Activated T-cell treated with anti-CD3 and anti-CD28 coated beads for 48 hours (primary cell): ENCODE measurements at places on chromosomes 4 and X.

DNA sequence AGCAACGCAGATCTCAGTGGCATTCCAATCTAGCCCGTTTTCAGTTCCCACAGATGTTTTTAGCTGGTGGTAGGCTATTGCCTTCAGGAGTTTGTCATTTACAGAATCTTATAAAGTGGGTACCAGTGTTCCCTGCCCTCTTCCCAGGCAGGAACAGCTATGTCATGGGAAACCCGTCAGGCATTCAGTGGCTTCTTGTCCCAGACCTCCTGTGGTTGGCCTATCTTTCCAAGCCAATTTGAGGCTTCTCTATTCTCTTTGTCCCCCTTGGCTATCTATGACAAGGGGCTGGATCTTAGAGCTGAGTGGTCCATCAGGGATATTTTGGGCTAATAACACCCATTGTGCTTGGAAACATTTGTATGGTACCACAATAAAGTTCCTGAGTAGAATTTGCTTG is 33.6 kb upstream of the RPL34 start:
- DNase-seq: no peak

DNA sequence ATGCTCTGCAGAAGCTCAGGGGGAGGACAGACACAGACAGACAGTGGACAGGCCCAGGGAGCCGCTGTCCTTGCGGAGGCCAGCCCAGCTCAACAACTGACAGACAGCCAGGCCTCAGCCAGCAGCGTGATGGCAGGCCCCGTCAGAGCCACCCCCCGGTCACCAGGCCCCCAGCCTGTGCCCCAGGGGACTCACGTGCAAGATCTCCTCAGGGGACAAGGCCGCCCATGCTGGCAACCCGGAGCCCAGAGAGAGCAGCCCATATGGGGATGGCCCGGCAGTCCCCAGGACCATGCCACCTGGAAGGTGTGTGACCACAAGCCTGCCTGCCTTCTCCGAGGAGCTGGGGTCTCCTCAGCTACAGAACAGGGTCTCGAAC is 28.0 kb upstream of the MXD4 start:
- DNase-seq: no peak

GRCh38 chrX:4754878-4755604 is 1041.6 kb upstream of the PRKX start:
- no peak for DNase-seq

- no peak for DNase-seq
These were observed 199.9 kb downstream of the TMA16 start for GRCh38 chr4:163694385-163694784.

DNA sequence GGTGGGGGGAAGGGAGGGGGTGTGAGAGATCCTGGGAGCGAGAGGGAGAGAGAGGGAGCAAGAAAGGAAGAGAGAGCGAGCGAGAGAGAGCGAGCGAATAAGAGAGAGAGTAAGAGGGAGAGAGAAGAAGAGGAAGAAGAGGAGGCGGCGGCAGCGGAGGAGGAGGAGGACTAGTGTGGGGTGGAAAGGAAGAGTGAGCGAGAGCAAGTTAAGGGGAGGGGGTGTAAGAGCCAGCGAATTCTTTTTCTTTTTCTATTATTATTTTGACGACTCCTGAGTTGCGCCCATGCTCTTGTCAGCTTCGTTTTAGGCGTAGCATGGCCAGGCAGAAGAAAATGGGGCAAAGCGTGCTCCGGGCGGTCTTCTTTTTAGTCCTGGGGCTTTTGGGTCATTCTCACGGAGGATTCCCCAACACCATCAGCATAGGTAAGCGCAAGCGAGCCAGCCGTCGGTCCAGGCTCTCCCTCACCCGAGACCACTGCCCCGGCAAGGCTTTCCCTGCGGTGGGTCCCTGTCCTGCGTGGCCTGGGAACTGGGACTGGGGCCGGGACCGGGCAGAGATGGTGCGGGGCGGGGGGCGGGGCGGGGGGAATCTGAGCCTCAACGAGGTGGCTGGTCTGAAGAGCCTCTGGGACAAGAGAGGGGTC is at the start of gene GRIA3:
TSS of gene GRIA3 (plus strand) at position 60 of the 647 bp plus-strand sequence. CDS start at position 318, 258 bp downstream.
- DNase-seq: no peak

DNA sequence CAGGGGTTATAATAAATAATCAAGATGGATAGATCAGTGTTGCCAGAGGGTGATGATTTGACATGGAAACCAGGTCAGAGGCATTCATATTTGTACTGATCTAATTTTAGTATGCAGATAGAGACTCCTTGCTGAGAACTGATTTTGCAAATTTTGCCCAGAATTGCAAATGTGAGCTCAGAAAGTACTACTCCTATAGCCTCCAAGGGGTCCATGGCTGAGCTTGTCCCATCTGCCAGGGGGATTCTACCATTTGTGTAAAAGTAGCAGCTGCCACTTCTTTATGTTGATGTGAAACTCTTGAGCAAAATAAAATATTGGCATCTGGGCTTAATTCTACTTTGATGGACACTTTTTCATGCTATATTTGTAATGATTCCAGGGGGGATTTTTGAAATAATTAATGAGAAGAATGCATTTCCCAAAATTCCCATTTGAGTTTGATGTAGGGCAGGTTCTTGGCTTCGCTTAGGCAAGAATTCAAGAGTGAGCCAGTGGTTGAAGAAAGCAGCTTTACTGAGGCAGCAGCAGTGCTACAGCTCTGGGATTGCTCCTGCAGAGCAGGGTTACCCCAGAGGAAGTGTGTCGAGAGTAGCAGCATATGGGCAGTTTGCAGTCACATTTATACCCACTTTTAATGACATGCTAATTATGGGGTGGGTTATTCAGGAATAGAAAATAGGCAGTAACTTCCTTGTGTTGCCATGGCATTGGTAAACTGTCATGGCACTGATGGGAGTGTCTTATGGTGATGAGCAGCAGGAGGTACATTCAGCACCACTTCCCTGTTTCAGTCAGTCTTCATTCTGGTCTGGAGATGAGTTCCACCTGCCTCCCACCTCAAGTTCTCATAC is 38.7 kb upstream of the DCLK2 start:
- DNase-seq: no peak

GRCh38 chr4:139735381-139736273 is 70.0 kb downstream of the MGST2 start:
- DNase-seq: no peak

DNA sequence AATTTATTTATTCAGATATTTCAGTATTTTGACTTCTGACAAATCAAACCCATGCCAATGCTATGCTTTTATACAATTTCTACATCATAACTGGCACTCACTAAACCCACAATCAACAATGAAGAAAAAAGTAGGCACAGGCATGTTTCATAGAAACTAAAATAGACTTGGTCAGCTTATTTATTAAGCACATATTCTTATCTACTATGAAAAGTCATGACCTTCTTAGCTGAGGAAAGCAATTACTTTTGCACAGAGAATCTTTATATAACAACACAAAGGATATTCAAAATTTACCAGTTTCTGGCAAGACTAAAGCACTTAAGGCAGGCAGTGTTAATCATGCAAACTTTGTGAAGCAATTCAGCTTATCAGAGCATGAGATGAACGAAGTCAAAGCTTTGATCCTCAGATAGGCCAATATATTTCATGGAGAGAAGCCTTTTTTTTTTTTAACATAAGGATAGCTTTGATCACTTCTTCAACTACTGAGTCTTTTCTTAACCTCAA is 490.6 kb downstream of the INPP4B start:
- DNase-seq: no peak

GRCh38 chrX:68354879-68355628 is 78.2 kb downstream of the OPHN1 start:
- DNase-seq: no peak

GRCh38 chr4:88819818-88820697 is 122.4 kb upstream of the NAP1L5 start:
- DNase-seq: no peak
